Epithelial cell of prostate (primary cell): ENCODE measurements at places on chromosomes 1 and 21.

GRCh38 chr1:81681601-81682266 lies 119.0 kb upstream of the ADGRL2 start:
- DNase-seq: peak; percentile 73

GRCh38 chr21:40282912-40283886 lies 416.0 kb downstream of the PCP4 start:
- no peak for DNase-seq

DNA sequence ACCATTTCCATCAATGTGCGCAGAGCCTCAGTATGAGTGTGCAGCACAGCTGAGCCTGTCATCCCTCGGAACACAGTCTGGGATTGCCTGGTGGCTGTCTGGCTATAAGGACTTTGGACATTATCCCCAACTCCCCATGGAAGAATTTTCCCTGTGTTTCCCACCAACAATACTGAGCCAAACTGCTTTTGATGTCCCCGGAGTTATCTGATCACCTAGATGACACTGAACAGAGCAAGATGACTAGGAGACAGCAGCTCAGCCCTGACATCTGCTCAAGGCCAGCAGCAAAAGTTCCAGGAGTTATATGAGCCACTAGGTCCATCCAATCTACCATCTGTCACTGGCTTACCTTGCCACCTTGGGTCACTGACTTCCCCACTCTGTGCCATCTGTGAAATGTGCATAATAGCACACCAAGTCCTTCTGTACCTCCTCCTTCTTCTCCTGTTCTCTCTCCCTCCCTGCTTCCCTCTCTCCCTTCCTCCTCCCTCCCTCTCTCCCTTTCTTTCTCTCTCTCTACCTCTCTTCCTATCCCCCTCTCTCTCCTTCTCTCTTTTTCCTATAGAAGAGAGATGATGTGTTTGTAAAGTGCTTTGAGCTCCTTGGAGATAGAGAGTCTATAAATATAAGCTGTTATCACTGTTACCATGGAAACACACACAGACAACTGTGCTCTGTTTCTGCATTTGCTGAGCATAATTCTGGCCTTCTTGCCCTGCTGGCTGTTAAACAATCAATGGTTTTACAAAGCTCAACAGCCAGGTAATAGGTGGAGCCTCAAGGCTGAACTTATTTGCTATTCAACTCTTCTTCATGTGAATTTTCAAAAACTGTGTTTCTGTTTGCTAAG lies 19.7 kb upstream of the ATP1B1 start:
- DNase-seq: no peak

DNA sequence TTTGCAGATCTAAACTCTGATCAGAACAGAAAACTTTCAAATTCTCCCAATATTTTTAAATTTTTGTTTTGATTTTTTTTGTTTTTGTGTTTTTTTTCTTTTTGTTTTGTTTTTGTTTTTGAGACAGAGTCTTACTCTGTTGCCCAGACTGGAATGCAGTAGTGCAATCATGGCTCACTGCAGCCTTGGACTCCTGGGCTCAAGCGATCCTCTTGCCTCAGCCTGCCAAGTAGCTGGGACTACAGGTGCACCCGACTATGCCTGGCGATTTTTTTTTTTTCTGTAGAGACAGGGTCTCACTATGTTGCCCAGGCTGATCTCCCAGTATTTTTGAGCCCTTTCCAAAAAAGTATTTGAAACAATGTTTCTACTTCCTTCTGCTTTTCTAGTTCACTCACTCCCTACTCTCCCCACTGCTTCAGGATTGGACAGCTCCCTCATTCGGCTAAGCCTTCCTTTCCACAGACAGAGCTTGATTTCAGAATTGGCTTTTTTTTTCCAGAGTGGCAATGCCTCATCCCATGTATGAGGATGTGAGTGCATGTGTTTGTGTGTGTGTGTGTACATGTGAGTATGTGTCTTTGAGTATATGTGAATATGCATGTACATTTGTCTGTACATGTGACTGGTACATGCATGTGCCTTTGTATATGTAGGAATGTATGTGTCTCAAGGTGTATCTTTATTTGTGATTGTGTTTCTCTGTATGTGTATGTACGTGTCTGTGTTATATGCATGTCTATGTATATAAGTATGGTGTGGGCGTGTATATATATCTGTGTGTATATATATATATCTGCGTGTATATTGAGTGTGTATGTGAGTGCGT lies 11.9 kb downstream of the LHX4 start:
- DNase-seq: no peak

GRCh38 chr1:96236156-96236739 lies 485.3 kb upstream of the PTBP2 start:
- DNase-seq: peak; percentile 6

GRCh38 chr1:172704420-172705210 lies 45.7 kb downstream of the FASLG start:
- DNase-seq: no peak

DNA sequence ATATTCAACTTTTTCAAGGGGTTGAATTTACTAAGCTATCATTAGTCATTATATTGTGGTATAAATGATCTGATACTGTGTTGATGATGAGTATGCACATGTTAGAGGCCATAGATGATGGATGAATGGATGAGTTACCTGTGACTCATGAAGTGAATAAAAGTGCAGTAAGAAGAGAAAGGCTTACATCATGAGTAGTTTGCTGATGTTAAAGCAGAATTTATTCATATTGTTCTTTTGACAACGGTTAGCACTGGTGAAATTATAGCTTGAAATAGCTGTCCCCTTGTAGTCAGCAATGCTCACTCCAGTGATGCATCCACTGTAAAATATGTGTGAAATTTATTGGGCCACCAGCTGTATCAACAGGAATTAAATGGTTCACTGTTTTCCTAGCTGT lies 541.0 kb upstream of the ZRANB2 start:
- DNase-seq: peak; percentile 80

GRCh38 chr21:29256126-29256910 lies 42.4 kb upstream of the BACH1 start:
- no peak for DNase-seq

DNA sequence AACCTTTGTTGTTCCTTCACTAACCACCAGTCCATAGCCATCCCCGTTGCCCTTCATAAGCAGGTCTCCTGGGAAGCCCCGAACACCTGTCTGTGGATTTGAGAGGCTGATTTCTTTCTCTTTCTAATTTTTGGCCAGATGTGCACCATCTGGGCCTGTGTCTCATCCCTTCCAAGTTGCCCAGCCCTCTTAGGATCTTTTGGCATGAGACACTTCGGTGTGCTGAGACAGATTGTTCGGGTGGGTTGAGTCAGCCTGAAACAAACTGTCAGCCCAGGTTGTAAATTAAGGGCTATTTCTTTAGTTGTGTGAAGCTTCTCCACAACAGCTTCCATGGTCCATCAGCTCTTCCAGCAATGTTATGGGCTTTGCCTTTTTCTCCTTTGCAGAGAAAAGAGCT lies 1.4 kb upstream of the DNAJC11 start:
- no peak for DNase-seq

DNA sequence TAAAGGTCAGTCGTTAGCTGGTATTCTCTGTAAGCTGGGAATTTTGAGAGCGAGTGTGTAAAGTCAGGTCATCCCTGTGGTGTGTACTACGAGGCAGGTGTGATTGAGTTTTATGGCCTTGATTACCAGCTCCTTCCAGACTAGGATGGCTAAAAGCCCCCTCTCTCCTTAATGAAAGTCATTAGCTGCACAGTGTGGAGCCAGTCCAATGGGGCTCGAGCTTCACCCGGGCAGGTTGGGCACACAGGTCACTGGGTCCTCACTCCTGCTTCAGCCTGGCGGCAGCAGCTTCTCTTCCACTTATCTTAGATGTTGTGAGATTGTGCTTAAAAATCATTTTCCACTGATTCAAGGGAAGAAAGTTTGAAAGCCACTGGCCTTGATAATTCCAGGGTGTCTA lies 3.0 kb downstream of the DMRTB1 start:
- no peak for DNase-seq

DNA sequence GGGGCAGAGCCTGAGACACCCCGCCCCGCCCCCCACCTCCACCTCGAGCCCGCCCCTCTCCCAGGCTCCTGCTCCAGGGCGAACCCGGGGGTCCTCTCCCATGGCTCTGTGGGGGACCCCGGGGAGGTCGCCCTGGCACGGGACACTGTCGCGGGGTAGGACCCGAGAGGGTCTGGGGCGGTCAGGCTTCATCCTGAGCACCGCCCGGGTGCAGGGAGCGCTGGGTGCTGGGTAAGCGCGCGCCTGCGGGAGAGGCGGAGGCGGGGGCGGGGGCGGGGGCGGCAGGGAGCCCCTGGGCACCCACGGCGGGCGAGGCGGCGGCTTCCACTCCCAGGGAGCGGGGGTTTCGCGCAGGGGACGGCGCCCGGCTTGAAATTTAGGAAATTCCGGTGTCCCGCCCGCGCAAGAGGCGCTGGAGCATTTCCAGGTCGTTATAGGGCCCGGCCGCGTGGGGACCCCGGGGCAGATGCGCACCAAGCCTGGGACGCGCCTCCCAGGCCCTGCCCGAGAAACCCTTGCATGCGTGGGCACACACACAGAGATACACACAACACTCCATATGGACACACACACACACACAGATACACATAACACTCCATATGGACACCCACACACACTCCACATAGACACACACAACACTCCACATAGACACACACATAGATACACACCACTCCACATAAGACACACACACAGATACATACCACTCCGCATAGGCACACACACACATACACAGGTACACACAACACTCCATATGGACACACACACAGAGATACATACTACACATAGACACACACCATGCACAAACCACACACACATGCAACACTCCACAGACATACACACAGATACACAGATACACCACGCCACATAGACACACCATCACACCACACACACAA lies 48.7 kb upstream of the SLC19A1 start:
- DNase-seq: no peak

- DNase-seq: no peak
These were observed 52.7 kb upstream of the CD34 start for GRCh38 chr1:207963427-207964194.

GRCh38 chr1:204837440-204838084 lies 33.1 kb upstream of the NFASC start:
- no peak for DNase-seq

- DNase-seq: no peak
These were observed 124.0 kb downstream of the NGF start for GRCh38 chr1:115214098-115214497.

DNA sequence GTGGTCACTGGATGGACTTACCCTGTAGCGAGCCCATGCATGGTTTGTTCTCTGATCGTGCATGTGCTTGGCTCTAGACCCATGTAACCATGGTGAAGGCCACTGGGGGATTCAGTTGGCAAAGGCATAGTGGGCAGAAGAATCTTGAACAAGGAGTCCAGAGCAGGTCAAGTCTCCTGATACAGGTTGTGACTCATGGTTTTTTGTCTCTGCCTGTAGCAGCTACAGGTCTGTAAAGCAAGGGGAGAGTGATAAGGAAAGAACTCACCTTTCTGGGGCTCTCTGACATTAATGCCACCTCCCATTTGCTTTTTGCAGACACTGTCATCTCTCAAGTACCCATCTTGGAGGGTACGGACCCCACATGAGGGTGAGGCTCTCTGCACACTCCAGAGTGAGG lies 153.4 kb upstream of the CAMK1G start:
- no peak for DNase-seq

DNA sequence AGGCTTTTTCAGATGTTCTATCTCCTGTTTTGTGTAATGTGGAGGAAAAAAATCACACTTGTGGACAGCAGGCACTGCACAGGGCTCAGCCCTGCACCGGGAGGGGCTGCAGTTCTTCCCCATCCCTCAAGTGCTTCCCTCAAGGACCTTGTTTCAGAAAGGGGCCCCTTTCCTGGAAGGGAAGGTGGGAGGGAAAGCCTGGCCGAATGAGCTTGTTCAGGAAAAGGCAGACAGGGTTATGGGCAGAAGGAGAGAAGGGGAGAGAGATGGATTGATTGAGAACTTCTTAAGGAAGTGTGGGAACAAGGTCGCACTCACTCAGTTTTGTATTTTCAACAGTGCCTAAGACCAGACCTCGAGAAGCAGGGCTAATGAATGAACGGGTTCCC lies 41.2 kb downstream of the OLFML2B start:
- DNase-seq: no peak

GRCh38 chr1:56550138-56550858 lies 29.1 kb downstream of the PLPP3 start:
- no peak for DNase-seq

DNA sequence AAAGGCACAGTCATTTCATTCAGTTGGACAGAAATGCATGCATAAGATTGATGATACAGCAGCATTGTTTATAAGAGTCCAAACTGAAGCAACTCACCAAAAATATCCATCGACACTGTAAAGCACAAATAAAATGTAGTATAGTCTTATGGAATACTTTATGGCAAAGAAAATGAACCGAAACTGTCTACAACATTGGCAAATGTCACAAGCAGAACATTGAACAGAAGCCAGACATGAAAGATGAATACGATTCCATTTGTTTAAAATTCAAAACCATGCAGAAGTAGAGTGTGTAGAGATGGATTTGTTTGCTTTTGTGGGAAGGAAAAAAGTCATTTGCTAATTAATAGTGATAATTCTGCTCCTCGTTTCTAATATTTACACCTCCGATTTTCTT lies 7.5 kb upstream of the LEFTY1 start:
- no peak for DNase-seq

- DNase-seq: no peak
These were observed 103.8 kb downstream of the TNFSF18 start for GRCh38 chr1:172946814-172947507.

- DNase-seq: no peak
These were observed 148.5 kb upstream of the KCNK2 start for GRCh38 chr1:214934045-214934444.

DNA sequence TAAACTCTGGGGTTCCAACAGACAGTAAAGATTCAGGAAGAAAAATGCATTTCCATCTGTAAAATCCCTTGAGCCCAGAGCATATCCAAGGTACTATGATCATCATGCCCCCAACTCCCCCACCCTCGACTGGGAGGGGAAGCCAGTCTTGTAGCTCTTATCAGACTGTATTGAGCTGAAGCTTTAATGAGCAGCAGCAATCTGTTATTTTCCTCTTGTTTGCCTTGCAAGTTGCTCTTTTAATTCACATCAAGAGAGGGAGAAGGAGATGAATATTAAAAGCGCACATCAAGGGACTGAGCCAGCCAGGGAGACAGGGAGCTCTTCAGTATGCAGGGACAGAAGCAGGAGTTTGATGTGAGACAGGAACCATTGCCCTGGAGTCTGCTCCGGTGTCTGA lies 52.5 kb upstream of the KCNA3 start:
- no peak for DNase-seq
